ENCODE measurements at places on chromosomes 7 and 10.
A peak's percentile ranks its signal among the peaks of the same experiment; 100 is the strongest.

DNA sequence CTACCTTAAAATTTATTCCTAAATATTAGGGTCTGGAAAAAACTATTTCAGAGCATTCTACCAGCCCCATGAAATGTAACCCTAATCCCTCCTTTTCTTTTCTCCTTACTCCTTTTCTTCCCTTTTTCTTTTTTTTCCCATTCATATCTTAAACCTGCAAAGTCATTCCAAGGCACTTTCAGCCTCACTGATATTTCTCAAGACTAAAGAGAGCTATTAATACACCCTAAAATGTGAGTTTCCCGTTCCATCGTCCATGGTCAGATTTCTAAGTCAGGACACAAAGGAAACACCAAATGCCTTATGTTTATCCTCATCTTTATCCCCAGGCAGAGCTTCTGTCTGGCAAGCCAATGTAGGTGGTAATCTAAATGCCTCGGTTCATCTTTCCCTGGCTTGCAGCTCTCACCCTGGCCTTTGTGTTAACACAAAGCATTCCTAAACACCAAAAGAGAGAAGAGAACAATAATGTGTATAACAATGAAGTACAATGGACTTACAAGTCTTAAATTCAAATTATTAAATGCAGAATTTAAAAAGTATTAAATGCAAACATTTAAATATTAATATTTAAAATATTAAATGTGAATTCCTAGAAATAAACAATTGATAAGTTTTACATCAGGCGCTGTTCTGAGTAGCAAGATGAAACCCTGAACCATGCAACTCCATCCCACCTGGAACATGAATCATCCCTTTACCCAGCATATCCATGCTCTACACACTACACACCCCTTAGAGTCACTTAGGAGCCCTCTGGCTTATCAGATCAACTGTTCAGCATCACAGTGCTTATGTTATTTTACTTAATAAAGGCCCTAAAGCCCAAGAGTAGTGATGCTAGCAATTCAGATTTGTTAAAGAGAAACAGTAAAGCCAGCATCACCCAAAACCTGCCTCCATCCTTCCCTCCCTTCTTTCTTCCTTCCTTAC is 26.8 kb downstream of the MICU1 start:
- no peak for DNase-seq

DNA sequence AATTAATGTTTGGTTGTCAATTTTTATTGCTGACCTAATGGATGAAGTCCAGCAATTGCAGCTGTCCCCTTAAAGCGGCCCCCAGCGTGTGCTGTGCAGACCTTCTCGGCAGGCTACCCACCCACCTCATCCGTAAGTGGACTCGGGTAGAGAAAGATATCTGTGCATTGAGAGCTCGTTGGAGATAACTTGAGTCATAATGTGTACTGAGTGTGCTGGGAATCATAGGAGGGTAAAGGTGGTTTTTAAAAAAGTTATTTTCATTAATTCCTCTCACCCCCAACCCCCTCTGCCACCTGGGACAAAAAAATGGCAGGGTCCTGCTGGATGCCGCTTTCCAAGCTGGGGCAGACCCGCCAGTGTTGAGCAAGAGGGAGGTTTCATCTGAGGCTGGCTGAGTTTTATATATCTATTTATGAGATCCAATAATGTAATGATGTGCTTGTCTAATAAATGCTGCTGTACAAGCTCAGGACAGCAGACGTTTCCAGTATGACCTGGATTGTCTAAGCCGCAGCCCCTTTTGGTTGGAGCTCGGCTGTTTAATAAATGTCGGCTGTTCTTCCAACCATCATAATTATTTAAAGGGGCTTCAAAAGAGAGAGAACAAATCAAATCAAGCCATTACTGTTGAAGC is 119.1 kb downstream of the NKX6-2 start:
- DNase-seq: no peak

DNA sequence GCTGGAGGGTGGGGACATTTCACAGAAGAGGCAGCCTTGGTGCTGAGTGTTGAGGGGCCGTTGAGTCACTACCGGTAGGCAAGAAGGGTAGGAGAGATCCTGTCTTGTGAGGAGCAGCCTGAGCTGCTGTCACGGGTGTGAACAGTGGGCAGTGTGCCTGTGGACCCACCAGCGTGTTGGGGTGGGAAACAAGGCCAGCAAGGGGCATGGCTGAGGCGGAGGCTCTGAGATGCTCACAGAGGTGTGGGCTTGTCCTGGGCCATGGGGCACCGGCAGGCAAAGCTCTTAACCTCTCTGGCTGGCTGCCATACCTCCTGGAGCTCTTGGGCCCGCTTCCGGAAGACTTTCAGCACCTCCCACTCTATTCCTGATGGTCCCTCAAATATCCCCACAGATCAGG is 33.6 kb upstream of the SMARCD3 start:
- DNase-seq: no peak

DNA sequence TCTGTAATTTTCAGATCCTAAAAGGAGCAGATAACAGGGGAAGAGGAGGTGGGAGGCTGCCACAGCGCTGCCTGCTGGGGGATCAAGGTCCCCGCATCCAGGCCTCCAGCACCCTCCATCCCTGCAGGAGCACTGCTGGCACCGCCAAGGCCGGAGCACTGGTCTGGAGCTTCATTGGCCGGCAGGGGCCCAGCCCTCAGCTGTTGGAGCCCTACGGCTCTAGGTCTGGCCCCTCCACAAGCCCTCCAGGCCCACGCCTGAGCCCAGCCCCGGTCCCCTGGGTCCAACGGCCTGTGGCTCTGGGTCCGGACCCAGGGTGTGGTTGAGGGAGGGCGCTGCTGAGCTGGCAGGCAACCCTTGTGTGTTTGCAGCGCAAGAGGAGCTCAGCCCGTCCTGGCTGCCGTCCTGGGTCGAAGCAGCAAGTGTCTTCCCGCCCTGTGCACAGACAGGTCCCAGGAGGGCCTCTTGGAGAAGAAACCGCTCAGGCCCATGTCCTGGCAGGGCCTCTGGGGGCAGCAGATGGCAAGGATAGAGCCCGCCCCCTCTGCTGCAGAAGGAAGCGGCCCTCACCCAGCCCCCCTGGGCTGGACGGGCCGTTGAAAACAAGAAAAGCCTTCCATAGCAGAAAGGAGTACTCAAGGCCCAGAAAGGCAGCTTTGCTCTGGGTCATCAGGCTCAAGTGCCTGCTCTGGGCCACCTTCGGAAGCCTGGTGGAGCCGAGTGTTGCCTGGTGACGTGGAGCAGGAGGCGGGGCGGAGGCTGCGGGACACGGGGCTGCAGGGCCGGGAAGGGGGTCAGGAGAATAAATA is 54.3 kb upstream of the TNRC18 start:
- DNase-seq: peak; percentile 33

DNA sequence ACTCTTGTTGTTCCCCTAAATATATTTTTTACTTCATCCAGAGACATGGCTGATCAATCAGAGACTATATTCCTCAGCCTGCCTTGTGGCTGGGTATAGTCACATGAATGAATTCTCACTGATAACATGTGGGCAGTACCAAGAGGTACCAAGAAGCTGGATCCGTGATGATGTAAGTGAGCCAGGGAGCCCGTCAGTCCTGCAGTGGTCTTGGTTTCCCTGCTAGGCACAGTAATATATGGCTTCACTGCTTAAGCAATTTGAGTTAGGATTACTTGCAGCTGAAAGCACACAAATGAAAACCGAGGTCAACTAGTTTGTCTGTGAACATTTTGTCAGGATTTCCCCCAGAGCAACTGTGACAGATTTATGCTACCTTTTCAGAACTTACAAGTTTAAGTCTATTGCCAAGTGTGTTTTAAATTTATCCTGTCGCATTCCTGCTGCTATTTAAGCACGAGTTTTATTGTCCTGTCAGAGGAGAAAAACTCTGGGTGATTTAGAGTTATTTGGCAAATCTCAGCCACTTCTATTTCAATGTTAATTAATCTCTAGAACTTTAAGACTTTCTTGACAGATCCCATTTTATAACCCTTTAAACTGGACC is 381.8 kb downstream of the PHF14 start:
- DNase-seq: no peak

DNA sequence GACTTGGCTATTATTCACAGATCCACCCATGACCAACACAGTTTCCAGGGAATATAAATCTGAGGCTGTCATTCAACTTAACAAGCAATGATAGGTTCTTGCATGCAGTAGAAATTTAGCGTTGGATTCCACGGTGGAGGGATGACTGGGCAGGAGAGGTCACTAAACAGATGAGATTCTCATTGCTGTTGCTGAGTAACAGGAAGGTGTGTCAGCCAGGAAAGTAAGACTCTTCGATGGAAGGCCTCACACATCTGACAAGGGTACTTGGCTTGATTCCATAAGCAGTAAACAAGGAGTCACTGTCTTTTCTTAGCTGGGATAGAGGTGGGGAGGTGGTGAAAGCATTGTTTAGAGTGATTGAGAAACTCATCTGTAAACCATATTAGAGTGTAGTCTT is 1152.0 kb downstream of the SORCS3 start:
- no peak for DNase-seq

- no peak for DNase-seq
These were observed 58.8 kb downstream of the DIP2C start for GRCh38 chr10:630581-631073.

- DNase-seq: no peak
These were observed 390.3 kb downstream of the MAGI2 start for GRCh38 chr7:79063019-79063698.

DNA sequence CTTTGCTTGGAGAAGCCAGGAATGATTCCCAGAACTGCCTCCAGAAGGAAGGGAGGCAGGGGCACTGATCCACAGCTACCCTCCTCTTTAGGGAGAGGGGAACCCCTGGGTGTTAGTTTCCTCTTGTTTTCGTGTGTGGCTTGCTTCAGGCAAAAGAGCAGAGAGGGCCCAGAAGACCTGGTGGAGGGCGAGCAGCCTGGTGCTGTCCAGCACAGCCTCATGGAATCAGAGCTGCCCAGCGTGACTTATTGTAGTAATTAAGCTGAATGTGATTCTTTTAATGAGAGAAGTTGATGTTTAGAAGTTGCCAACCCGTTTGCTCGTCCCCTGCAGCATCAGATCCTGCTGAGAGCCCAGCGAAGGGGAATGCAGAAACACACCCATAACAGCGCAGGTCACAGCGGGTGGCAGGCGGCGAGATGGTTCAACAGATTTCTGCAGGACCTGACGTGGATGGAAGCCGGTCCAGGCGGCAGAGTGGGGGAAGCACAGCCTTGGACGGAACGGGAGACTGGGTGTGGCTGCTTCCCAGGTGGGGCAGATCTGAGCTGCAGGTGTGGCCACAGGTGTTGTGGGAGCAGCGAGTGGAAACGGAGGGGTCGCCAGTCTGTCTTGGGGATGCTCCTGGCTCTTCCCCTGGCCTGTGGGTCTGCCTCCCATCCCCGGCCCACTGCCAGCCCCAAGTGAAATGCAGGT is 53.7 kb upstream of the SHH start:
- DNase-seq: no peak

DNA sequence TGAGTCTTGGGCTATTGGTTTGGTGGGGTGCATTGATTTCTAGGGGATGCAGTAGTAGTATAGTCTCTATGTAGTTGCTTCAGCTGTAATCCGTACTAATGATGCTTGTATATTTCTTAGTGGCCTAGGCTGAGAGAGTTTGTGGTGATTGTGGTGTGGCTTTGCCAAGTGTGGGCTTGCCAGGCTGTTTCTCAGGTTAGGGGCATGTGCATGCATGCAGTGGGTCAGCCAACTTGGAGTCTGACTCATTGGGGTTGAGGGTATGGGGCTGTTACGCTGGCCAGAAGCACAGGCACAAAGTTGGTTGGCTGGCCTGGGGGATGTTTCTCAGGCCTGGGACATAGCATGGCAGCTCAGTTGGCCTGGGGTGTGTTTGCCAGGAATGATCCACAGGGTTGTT is 25.7 kb upstream of the PLA2G12B start:
- DNase-seq: no peak

DNA sequence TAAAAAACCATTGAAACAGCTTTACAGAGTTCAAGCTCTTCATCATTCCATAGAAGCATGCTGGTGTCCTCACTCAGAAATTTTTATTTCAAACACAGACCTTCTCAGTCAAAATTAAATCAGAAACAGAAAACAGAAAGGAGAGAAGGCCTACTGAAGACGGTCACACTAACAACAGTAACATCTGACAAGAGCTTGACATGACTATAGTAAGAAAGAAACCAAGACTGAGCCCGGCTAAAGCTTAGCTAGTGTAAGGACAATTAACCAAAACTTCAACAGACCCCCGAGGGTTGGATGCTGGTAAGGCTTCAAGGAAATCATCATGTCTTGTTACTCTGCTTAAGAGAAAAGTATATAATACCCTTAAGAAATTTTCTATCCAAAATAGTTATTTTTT is 38.6 kb downstream of the MTPN start:
- no peak for DNase-seq

GRCh38 chr7:11538751-11539299 is 293.2 kb downstream of the THSD7A start:
- no peak for DNase-seq

- no peak for DNase-seq
These were observed 573.5 kb downstream of the KIF20B start for GRCh38 chr10:90274721-90275468.

All from memory B cell (primary cell).